ENCODE measurements at places on chromosomes 5 and 9.

DNA sequence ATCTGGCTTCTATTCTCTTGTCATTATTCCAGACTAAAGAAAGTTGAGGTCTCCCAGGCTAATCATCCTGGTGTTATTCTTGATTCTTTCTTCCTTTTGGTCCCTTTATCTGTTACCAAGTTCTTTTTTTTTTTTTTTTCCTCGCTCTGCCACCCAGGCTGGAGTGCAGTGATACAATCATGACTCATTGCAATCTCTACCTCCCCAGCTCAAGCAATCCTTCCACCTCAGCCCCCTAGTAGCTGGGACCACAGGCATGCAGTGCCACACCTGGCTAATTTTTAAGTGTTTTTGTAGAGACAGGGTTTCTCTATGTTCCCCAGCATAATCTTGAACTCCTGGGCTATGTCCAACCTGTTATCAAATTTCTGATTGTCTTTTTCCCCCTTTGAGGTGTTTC is 126.6 kb upstream of the DHFR start:
- DNase-seq: no peak

GRCh38 chr9:111431684-111432083 is 52.5 kb downstream of the ECPAS start:
- no peak for DNase-seq

GRCh38 chr9:135522931-135523330 is 1.7 kb downstream of the LCN1 start:
- no peak for DNase-seq

- no peak for DNase-seq
Measured at GRCh38 chr9:7858166-7858565, 58.6 kb upstream of the DMAC1 start.

- no peak for DNase-seq
Measured at GRCh38 chr9:121700165-121700831, 48.9 kb downstream of the DAB2IP start.

DNA sequence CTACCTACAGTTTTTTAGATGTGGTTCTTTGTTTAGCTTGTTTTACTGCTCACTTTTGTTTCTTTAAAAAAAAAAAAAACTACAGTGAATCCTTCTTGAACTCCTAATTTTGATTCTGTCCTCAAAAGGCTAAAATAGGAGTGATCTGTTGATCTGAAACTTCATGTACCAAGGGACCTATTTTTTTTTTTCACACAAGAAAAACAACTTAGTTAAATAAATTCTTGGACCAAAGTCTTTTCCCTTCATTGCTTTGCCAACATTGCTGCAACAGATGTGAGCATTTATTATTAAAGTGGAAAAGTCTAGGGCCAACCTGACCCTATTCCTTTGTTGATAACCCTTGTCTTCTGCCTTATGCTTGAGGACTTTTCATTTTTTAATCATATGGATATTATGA is 236.8 kb downstream of the ARHGEF28 start:
- no peak for DNase-seq

GRCh38 chr5:93072831-93073459 is 508.1 kb downstream of the NR2F1-AS1 start:
- no peak for DNase-seq

DNA sequence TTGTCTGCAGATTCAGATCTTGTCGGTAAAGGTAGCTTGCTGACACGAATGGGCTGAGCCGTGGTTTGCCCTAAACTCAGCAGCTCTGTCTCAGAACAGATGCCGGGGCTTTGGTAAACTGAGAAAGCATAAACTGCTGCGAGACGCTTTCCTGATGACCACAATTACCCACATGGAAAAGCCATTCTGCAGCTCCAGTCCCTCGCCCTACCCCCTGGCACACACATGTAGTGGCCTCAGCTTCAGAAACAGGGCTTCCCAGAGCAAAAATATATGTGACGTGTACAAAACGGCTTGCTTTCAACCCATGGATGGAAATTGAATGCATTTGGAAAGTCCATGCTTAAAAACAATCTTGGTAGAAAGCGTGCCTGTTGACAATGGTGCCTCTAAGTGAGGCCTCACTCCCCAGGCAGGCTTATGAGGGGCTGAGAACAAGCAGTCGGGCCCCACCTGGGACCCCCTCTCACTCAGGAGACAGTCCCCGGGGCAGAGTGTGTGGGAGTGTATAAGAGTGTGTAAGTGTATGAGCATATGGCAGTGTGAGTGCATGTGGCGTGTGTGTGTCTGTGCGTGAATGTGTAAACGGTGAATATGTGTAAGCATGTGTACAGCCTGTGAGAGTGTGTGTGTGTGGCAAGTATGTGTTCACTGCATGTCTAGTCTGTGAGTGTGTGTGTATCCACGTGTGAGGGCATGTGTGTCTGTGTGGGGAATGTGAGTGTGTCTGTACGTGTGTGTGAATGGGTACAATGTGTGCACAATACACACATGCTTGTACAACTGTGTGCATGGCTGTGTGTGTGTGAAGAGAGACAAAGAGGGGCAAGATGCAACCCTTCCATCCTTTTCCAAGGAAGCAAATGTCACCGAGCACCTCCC is 88.2 kb upstream of the SMIM23 start:
- DNase-seq: no peak

Measured in stimulated activated CD4-positive, alpha-beta T cell treated with anti-CD3 and anti-CD28 coated beads, Interleukin-15, amount 100 ng/mL, for 48 hours (primary cell).